NCI-H1694 (cell line): ENCODE measurements at places on chromosomes 5 and 9.

- no peak for DNase-seq
Measured at GRCh38 chr5:37891832-37892231, 52.0 kb upstream of the GDNF start.

- no peak for DNase-seq
Measured at GRCh38 chr5:110053824-110054223, 364.1 kb downstream of the MAN2A1 start.

- no peak for DNase-seq
Measured at GRCh38 chr9:97504381-97505216, 3.1 kb downstream of the TMOD1 start.

GRCh38 chr9:79257790-79258351 is 313.9 kb upstream of the TLE4 start:
- DNase-seq: no peak

DNA sequence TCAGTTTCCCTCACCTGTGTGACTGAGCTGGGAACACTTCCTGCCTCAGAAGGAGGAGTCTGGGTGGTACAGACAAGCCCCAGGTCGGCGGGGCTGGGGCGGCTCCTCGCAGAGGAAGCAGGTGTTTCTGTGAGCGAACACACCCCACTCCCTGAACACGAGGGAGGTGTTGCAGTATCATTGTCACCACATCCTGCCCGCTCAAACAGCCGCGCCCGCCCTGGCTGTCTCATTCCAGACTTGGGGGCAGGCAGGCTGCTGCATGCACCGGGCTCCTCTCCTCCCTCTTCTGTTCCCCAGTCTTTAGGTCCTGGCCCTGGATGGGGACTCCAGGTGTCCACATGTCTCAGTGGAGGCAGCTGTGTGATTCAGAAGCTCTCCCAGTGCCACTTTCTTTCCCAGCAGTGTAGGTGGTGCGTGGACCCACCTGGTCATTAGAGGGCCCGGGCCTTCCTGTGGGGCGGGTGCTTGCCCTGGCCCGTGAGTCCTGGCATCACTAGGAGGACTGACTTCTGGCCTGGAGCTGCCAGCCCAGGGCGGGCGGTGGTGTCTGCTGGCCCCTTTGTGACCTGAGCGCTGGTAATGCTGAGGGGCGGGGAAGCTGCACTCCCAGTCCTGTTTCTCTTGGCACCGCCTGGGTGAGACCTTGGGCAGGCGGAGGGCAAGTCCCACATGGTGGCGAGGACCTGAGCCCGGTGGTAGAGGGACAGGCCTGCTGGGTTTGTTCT is 18.3 kb upstream of the PHYHD1 start:
- no peak for DNase-seq

DNA sequence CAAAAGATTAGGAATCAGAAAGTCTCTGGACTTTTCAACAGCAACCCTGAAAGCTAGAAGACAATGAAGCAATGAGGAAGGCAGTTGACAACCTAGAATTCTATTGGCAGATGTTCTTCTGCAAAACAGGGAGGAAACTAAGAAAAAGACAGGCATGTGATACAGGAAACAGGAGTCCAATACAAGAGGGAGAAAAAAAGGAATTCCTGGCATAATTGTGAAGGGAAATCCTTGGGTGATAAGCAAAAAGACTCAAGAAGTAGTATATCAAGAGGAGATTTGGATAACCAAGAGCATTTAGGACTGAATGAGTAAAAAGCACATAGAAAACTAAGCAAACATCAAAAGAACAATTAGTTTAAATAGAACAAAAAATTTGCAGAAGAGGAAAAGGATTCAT is 58.6 kb downstream of the LPAR1 start:
- no peak for DNase-seq

DNA sequence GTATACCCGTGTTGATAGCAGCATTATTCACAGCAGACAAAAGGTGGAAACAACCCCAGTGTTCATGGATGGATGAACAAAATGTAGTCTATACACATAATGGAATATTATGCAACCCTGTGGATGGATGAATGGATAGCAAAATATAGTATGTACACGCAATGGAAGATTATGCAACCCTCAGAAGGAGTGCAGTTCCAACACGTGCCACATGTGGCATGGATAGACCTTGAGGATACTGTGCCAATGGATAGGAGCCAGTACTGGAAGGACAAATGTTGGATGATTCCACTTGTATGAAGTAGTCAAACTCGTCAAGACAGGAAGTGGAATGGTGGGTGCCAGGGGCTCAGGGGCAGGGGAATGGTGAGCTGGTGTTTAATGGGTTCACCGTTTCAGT is 44.9 kb downstream of the PLEKHG4B start:
- DNase-seq: no peak

GRCh38 chr5:170525470-170526211 is 21.8 kb downstream of the KCNIP1 start:
- no peak for DNase-seq

DNA sequence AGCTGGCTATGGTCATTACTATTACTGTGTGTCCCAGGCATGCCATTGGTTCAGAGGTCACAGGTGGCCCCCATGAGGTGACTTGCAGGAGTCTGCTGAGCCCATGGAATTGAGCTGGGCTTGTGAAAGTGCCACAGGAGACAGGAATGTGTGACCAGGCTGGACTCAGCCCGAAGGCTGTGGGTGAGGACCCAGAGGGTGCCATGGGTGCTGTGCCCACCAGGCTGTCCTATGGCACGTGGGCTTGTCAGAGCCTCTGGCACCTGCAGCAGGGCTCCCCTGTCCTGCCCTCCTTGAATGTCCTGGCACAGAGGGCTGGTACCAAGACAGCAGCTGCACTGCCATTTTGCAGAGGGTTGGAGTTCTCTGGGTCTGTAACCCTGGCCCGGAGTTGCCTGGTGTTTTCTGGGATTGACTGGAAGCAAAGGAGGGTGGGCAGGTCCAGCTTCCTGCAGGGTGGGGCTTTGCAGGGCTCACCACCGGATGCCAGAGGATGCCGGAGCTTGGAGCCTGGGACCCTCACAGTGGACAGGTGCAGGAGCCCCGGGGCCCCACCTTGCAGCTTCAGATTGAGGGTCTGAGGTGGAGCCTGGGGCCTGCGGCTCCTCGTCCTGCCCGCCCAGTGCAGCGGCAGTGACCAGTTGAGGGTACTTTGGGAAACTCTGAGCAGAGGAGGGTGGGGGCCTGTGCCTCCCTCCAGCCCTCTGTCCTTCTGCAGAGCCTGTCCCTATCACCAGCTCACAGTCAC is 14.2 kb downstream of the COL5A1 start:
- no peak for DNase-seq

DNA sequence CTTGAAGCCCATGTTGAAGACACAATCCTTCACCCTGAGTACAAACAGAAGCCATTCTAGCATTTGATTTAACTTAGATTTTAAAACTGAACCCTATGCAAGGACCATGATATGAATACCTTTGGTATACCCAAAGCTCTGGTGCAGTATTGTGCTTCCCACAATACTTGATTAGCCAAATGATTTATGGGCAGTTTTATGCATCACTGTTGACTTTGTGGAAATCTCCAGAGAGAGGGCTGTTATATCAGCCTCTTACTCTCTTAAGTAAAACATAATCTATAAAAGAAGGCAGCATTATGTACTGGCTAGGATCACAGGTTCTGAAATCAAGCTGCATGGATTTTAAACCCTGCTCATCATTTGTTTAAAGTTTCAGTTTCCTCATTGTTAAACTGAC is 762.8 kb downstream of the EFNA5 start:
- DNase-seq: no peak
